ENCODE measurements at places on chromosomes 3 and 15.

DNA sequence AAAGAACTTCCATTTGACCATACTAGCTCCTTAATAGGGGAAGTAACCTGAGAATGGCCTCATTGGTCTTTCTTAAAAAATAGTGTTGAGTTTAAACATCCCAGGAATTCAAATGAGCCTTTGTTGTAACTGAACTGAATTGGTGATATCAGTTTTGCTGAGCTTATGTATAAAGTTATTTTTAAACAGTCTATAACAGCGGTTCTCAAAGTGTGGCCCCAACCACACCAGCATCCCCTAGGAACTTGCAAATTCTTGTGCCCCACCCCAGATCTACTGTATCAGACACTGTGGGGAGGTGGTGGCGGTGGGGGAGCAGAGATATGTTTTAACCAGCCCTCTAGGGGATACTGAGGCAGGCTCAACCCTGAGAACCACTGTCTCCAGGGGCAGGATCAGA is 57.0 kb downstream of the LMCD1 start:
- no peak for DNase-seq

DNA sequence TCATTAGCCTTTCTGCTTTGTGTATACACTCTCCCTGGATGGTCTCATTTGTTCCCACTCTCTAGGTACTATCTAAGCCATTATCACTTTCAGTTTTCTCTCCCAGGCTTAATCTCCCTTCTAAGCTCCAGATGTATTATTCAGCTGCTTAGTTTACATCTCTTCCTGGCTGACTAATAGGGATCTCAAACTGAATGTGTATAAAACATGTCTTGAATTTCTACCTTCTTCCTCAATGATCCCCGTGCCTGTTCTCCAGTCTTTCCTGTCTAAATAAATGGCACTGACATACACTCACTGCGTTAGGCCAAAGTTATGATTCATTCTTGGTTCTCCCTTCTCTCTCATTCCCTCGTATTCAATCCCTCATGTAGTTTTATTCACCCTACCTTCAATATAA is 127.3 kb downstream of the NR2F2 start:
- DNase-seq, result no peak

GRCh38 chr3:23685541-23686258 is 120.1 kb upstream of the UBE2E1 start:
- no peak for DNase-seq

DNA sequence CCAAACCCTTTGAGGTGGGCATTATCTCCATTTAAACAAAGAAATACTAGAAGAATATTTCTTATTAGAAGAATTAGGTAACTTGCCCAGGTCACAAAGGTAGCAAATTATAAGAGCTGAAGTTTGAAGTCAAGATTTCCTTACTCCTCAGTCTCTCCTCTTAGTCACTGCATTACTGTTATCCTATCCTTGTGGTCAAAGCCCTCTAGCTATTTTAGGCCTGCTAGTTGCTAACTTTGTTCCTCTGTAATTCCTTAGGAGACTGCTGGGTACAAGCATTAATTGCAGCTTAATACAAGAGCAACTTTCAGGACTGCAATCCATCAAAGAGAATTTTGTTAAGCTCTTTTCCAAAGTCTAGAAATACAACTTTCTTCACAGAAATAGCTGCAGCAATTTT is 528.2 kb downstream of the ZIC1 start:
- DNase-seq, result no peak

DNA sequence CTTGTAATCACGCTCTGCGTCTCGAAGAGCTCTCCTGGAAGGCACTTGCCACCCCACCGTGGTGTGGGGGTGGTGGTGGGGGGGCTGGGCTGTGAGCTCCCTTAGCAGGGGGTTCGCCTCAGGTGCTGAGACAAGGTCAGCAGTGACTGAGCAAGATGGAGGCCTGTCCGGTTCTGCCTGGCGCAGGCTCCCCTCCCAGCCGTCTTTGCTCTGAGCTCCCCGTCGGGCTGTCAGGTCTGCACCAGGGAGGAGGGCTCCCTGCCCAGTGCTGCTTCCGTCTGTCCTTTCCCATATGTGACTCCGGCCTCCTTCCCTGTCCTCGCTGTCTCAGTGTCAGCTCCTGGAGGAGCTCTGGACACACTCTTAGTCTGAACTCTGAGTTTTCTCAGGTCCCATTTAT is 80.0 kb downstream of the PLXNA1 start:
- DNase-seq, result no peak

DNA sequence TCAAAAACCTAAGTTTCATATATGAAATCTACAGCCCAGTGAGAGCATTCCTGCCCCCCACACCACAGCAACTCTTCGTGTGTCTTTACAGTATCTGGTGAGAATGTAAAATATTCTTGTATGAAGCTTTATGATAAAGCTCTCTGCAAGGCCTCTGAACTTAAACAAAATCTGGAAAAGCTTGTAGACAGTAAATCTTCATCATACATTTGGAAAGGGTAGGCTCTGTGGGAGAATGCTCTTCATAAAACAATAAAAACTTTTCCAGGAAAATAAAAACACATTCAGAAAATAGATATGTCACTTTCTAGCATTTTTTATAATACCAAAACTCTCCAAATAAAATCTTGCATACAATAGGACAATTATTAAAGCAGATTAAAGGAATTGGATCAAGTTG is 1009.5 kb downstream of the NAALADL2 start:
- DNase-seq, result no peak

DNA sequence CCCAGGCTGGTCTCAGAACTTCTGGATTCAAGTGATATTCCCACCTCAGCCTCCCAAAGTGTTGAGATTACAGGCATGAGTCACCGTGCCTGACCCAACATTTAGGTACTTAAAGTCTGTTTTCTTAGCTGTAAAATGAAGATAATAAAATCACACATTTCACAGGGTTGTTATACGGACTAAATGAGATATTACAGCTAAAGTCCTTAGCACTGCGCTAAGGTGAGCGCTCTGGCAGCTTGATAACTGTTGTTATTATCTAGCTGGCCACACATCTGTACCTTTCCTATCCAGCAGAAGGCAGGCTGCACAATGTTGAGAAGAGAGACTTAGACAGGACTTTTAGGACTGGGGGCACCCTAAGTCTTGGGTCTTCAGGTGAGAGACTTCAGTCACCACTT is 2.7 kb upstream of the LIPH start:
- DNase-seq, result peak; percentile 13

DNA sequence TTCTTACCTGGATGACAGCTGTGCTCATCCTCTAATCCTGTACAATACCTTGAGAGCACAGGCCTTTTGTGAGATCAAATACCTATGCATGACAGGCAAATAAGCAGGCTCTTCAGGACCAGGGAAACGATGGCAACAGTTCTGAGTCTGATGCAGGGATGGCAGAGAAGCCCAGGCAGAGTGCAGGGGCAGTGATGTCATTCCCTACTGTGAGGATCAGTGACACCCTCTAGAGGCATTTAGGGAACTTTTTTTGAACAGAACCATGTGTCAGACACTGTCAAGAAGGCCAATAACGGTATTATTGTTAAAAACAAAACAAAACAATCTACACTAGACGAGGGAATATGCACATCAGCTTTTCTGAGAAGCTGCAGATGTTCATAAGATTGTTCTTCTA is 314.8 kb upstream of the CTDSPL start:
- DNase-seq, result peak; percentile 76

DNA sequence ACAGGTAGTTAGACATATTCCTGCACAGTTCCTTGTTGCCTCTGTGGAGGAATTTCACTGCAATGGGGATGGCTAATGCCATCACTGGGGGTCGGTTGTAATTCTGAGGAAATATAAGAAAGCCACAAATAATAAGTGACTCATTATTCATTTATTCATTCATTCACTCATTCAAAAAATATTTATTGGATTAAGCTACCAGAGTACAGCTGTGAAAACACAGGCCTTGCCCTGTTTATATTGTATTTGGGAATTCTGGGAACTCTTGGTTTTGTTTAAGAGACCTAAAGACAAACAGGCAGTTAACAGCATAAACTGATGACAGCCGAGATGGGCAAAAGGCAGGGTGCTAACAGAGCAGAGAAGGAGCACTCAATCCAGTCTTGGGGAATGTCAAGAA is 23.6 kb downstream of the PTX3 start:
- DNase-seq, result no peak

GRCh38 chr15:76380249-76380648 is 43.7 kb downstream of the ISL2 start:
- no peak for DNase-seq

DNA sequence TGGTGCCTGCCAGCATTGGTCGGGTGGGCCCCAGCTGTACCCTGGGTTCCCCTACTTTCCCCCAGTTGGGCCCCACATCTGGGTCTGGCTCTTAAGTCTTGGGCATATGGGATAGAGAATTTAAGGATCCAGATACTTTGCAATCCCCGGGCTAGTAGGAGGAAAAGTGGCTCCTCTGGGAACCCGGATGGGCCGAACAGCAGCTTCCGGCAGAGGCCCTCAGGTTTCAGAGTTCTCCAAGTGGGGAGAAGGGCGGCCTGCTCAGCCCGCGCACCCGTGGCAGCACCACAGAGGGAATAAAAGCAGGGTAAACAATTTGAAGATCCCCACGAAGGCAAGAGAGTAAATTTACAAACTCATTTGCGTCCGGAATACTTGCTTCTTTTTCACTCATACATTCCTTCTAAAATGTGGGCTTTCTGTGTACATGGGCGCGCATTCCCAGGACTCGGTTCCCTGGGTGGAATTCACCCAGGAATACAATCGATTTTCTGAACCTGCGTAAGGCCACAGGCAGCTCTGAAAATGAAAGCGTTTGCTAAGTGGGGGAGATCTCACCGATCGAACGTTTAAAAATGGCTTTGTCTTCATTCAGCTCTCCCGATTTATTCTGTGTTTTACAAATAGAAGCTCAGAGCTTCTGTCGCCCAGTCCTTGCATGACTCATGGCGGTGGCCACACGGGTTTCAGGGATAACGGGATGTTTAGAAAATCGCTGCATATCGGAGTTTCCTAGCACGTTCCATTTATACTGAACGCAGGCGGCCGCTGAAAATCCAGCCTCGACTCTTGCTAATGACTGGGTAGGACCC is 74.0 kb upstream of the POLG start:
- DNase-seq, result no peak

DNA sequence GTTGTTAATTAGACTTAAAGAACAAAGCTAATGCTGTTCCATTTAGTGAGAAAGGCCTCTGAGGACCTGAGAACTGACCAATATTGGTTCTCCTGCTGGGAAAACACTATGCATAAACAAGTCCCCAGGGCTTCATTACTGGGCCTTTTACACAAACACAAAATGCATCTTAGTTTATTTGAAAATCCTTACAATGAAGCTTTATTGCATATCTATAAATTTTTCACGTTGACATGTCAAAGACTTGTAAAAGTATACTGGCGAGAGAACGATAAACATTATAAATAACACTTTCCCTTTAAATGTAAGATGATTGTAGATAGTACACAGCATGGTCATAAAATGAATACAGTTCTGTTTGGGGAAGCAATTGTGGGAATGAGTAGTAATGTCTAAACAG is 151.7 kb downstream of the ROBO2 start:
- DNase-seq, result no peak

DNA sequence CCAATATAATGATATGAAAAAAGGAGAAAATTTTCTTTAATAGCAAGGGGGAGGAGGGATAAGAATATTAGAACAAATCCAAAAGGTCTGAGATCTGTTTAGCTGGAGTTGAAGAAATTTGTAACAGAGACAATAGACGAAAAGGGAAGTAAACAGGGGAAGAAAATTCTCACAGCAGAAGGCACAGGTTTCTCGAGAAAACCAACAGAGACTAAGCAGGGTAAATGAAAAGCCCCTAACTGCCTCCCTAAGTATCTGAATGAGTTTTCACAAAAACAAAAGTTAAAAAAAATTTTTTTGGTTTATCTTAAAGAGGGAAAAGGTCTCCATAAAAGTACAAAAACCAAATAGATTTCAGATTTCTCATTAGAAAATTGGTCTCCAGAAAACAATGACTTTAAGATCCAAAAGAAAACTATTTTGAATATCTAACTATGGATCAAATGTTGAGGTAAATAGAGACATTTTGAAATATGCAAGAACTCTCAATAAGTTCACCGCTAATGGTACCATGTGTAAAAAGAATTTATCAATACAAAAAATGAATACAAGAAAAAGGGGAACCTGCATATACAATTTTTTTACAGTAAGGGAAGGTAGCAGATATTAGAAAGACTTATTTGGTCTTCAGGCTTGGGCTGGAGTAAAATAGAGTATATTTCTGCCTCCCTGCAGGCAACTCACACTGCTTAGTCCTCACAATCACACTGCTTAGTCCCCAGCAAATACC is 23.9 kb upstream of the NEK10 start:
- no peak for DNase-seq

DNA sequence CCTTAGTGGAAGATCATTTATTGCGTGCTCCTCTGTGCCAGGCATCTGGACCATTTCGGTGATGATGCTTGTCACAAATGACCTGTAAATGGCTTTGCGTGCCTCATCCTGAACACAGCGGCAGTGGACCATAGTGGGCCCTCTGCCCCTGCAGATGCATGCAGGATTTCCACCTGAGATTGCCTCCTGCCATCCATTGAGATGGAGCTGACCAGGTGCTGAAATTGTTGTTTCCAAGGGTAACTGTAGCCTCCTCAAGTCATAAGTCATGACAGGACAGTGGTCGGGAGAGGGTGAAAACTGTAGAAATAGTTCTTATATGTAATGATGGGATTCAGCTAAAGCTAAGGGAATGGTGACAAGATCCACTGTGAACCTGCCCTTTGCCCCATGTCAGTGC is 35.5 kb downstream of the CLSTN2 start:
- no peak for DNase-seq

Data from common myeloid progenitor, CD34-positive (primary cell).